ENCODE measurements at places on chromosomes 7 and 10.

DNA sequence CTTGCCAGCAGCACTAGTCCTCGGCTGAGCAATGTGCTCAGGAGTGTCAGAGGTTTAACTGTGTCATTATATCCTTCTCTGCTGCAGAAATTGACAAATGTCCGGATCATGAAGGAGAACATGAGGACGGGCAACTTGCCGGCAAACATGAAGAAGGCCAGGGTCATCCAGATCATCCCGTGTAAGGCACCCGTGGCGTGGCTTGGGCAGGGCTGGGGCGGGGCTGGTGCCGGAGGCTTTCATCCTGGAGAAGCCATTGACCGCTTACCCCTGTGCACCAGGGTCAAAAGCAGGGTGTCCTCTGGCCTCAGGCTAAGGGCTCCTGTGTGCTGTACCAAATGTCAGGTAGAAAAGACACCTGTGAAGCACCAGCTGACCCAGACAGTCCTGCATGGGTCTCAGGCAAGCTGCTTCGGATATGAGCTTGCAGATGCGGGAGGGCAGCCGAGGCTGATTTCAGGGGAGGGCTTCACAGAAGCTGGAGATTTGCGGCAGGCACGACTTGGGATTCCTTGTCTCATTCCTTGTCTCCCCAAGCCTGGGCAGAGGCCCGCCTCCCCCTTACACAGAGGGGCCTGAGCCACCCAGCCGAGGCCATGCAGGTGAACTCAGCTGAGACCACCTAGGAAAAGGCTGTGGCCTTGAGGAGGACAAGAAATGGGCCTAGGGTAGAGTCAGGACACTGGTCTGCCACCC lies 55.4 kb downstream of the MKI67 start:
- no peak for DNase-seq

DNA sequence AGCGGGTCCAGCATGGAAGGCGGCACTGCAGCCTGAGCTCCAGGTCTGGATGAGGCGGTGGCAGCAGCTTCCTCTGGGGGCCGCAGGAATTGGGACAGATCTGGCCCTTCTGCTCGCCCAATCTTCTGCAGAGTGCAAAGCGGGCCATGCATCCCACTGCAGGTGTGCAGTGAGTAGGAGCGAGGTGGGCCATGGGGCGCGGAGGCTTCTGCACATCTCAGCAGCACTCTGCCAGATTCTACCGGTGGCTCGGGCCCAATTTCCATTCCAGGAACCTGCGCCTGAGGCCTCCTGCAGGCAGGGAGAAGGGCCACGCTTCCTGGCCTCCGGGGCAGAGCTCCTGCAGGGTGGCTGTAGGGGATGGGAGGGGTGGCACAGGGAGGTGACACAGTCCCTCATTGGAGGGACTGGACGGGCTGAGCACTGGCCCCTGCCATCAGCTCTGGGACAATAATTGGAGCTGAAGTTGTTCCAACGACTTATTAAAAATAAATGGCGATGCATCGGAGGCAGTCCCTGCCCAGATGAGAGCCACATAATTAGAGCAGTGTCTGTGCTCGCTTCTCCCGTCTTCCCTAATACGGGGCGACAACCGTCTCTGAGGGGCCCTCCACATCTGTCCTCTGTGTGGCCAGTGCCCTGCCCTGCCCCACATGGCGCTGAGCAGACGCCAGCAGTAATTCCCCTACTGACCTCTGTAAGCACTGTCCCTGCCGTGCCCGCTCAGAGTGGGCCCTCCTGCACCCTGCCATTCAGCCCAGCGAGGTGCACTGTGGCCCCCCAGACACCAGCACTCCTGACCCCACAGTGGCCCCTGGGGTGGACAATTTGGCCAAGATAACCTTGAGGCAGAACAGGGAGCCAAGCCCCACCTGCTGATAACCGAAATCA lies 197.5 kb downstream of the ELFN1 start:
- no peak for DNase-seq

DNA sequence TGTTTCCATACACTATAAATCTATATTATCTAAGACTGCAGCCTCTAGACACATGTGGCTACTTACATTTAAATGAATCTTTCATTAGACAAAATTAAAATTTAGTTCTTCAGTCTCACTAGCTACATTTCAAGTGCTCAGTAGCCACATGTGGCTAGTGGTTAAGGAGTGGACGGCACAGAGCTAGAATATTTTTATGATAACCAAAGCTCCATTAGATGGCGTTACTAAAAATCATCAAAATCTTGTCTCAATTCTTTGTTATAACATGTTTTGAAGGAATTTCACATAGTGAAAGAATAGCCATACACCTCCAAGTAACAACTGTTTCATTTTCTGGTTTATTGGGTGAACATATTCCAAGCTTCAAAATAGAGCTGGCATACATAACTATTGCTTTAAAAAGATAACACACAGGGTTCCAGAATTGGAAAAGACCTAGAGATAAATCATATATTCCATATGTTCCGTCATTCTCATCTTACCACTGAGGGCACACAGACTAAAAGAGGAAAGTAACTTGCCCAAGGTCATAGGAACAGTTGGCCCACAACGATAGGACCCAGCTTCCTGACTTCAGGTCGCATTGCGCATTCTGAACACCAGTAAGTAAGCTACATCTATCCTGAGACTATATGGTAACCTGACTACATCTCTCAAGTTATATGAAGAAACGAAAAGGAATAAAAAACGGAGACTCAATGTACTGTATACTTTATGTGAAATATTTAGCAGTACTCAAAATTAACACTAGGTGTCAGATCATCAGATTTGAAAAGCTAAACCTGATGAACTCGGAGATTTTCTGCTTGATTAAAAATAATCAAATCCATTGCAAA lies 66.6 kb downstream of the CAV1 start:
- DNase-seq: no peak

DNA sequence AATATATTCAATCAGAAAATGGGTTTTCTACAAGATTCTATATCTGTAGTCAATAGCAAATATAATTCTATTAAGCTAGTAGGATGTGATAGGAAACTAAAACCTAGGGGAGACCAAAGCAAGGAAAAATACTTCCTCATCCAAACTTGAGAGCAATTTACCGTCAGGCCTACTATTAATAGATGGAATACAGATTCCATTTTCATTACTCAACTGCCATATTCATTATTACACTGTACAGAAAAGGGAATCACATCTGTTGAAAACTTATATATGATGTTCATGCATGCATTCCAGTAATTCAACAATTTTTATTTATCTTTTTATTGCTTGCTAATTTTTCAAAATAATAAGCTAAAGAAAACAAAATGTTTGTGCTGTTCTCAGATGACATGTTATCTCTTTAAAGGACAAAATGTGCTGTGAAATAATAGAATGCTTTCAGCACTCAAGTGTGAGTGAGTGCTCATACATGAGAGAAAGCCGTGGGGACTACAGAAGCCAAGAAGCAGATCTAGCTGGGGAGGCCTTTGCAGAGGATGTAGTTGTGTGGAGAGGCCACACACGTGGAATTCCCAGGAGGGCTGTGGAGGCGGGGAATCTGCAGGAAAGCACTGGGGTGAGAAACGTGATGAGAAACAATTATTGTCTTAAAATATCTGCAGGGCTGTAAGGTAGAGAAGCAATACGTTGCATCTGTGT lies 110.0 kb downstream of the EGFR start:
- DNase-seq: no peak

DNA sequence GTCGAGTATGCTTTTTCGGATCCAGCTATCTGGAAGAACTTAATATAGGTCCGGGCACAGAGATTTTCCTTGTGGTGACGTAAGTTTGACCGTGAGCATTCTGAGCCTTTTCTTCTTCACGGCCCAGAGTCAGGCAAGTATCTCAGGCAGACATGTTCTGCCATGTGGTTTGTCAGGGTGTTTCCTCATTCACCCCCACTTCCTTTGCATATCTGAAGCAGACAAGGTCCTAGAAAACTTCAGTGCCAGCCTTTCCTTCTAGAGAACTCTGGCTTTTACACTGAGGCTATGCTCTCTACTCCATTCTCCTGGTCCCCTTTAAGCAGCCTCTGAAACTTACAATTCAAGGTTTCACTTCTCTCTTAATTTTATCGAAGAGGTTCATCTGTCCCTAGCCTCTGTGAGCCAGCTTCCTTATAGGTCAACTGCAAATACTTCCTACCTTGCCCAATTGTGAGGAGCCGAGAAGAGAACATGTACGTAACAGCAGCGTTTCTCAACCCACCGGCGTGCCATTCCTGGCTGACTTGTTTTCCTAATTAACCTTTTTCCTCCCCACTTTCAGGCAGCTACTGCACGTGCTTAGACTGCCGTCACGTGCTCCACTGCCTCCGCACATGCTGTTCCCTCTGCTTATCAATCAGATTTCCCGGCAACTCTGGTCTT lies 47.3 kb downstream of the CDCA7L start:
- DNase-seq: no peak

DNA sequence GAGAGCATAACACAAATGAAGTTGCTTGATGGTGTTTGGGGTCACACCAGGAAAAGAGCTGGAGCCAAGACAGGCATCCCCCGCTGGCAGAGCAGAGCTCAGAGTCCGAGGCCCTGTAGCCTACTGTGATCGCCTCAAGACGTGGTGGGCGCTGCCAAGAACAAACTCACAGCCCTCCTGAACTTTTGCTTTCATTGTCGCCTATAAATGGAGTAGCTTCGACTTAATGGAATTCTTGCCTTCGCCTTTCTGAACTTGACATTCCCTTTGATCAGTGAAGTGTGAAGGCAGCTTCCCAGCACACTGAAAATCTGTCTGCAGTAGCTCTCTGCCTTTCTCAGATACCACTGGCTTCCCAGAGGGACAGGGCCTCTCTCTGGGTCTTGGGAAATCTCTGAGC lies 21.3 kb downstream of the CPXM2 start:
- DNase-seq: no peak

- DNase-seq: no peak
Measured at GRCh38 chr7:85018498-85018897, 168.4 kb downstream of the SEMA3D start.

GRCh38 chr10:22912763-22913384 lies 15.0 kb upstream of the ARMC3 start:
- no peak for DNase-seq

GRCh38 chr7:70659263-70659662 lies 472.7 kb upstream of the GALNT17 start:
- DNase-seq: no peak

DNA sequence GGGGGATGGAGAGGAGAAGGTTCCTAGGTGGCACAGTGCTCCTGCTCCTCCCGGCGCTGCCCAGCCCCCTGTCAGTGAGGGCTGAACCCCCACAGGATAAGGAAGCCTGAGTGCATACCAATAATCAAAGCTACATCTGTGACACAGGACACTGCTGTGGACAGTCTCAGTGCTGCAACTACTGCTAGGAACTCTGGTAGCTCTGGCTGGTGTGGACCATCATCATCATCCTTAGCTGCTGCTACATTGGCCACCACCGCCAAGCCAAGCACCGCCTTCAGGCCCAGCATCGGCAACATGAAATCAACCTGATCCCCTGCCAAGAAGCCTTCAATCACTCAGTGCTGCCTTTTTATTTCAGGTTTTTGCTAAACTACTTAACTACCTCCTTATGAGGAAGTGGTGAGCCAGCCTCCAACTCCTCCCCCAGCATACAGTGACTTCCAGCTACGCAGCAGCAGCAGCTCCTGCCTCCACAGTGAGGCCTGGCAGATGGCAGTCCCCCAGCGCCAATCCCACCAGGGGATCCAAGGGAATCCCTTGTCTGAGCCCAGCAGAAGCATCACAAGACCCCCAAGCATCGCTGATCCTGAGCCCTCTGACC lies 32.1 kb upstream of the SLC26A4 start:
- DNase-seq: no peak

GRCh38 chr7:30837581-30837980 lies 66.4 kb downstream of the MINDY4 start:
- DNase-seq: no peak

- DNase-seq: no peak
Measured at GRCh38 chr10:23818484-23818883, 379.6 kb downstream of the OTUD1 start.

GRCh38 chr10:124701435-124701834 lies 42.7 kb downstream of the FAM53B start:
- DNase-seq: no peak

GRCh38 chr7:21134631-21135030 lies 293.3 kb upstream of the SP4 start:
- DNase-seq: no peak

GRCh38 chr7:88361357-88361756 lies 54.7 kb upstream of the STEAP4 start:
- DNase-seq: no peak

DNA sequence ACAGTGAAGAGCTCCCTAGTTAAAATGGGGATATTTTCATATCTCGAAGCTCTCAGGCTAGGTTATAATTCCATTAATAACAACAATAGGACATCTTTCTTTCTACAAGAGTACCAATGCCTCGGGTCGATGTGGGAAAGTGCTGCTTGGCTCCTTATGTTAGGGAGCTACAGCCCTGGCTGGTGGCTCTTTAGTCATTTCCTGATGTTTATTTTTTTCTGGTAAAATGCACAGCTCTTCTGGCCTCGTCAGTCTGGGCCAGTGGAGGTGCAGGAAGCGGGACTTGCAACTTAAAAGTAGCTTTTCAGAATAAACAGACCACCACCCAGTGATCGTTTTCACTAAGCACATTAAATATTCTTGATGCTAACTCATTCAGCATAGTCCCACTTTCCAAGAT lies 58.3 kb downstream of the MKX start:
- DNase-seq: no peak

DNA sequence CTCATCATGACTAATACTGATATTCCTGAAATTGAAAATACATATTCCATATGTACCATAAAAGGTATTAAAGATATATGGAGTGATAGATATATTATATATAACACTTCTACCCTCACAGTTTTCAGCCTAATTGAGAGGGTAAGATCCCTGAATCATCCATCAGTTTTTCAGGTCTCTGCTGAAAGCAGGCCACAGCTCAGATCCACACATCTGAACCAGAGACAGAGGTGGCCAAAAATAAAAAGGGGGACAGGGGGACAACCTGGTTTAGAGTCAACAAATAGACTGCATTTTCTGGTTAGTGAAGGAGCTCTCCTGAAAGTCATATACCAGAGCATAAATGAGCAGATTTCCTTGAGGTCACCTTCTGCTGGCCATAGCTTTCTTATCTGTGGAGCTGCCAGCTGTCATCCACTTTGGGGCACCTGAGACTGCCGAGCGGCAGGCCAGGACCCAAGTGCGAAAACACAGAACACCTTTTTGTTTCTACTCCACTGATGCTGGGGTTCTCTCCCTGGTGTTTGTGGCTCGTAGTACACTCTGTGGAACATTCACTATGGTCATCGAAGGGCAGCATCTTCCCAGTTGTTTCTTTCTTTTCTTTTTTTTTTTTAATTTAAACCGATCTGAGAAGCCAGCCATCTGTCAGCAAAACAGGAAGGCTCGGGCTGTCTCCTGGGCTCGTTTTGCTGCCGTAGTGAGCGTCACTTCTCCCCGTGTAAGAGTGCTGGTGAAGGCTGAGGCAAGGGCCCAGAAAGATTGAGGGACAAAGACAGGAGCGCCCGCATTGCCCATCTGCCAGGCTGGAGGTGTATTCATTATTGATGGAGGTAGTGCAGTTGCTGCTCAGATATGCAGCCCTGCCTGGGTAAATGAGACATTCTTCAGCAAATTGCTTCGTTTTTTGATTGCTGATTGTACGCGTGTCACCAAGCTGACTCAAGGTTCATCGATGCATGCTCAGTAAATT lies 13.5 kb downstream of the IKZF1 start:
- DNase-seq: no peak

GRCh38 chr7:149569726-149570422 lies 72.3 kb upstream of the ZNF746 start:
- DNase-seq: no peak

Measured in KG1 (cell line).